Fibroblast of skin of right quadriceps (primary cell): ENCODE measurements at places on chromosomes 3 and 15.

DNA sequence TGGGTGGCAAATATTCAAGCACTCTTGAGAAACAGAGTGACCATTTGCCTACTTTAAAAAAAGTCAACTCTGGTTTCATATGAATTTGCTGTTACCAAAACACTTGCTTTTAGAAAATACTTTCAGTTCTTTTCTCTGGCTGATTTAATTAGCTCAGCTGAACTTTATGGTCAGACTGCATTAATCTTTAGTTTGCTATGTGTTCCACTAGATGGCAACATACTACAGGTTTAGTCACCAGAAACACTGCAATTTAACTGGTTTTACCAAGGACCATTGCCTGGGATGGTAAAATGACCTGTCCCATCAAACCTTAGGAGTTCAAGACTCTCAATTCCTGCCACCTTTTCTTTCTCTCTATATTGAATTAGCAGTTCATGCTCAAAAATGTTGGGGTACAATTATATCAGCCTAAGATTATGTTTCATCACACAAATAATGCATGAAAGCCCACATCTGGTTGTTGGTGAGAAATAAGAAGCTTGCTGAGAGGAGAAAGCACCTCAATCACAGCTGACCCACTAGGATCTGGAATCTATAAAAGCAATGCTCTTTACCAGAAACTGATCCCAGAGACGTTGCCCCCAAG is 14.2 kb downstream of the EIF4E3 start:
- peak; percentile 47 for DNase-seq

DNA sequence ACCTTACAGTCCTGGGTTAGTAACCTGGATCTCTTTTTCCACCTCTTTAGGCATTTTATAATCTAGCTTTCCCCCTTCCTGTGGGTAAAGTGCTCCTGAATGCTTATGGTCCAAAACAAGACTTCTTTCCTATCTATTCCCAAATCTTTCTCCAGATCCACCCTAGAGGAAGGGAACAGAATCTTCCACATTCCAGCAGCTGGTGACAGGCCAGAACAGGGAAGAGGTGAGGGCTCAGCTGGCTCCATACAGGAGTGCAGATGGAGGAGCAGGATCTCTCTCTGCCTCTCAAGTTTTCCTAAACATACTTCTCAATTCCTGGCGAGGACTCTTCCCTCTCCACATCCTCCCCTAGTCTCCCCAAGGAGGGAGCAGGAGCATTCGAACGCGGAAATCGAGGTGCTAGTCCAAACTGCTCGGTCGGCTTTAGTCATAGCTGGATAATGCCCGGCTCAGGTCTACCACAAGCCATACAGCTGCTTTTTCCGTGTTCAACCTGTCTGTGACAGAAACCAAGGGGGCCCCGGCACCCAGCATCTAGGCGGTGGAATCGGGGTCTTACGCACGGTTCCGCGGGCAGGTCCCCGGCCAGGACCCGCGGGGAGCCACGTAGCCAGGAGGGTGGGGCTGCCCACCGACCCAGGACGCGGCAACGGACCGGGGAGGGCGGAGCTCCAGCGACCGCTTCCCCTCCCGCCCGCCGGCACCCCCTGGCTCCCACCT is 4.0 kb downstream of the RASSF1 start:
- DNase-seq, result peak; percentile 12

- no peak for DNase-seq
These were observed 564.4 kb downstream of the TBL1XR1 start for GRCh38 chr3:176632925-176633324.

- DNase-seq, result no peak
These were observed 79.0 kb upstream of the RASGRF1 start for GRCh38 chr15:79169526-79170133.

DNA sequence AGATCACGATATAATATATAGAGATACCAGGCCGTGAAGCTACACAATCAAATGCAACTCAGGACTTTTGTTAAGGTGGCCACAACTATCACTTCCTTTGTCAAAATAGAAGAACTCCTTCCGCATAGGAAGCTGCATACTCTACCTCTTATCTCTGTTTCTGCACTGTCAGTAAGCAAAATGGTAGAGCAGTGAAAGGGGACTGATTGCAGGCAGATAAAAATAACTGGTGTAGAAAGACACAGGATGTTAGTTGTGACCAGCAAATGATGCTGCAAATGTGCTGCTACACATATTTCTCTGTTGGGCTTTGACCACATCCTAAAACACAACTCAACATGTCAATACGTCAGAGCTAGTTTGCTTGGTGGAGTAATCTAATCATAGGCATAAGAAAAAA is 16.3 kb upstream of the TRAT1 start:
- DNase-seq, result no peak

- no peak for DNase-seq
These were observed 235.5 kb upstream of the IGF1R start for GRCh38 chr15:98412852-98413251.

DNA sequence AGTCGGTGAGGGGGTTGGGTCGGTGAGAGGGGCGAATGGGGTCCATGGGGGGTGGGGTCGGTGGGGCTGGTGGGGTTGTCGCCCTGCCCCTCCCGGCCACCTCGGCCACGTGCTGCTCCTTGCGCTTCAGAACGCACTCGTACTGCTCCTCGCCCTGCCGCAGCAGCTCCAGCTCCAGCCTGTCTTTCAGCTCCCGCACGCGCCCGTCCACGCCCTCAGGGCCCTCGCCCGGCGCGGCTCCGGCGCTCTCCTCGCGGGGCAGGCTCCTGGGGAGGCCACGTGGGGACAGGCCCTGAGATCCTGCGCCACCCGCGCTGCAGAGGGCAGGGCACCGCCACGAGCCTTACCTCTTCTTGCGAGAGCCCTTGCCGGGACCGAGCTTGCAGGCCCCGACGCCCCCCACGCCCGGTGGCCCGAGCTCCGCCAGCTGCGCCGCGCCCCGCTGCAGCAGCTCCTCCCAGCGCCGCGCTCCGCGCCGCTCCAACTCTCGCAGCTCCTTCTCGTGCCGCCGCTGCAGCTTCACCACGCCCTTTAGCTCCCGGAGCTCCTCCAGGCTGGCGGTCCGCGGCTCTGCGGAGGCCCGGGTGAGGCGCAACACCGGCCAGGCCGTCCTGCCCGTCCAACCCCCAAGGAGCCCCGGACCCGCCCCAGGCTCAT is 8.2 kb upstream of the ANKRD63 start:
- DNase-seq, result peak; percentile 44

- peak; percentile 26 for DNase-seq
These were observed 102.1 kb upstream of the ARPP21 start for GRCh38 chr3:35537265-35537664.

GRCh38 chr15:83106994-83107840 is at the start of gene TM6SF1:
Gene TM6SF1, plus strand, starts transcription at chr15:83107645. Its CDS starts 36 bp downstream, at chr15:83107681.
- DNase-seq, result no peak

DNA sequence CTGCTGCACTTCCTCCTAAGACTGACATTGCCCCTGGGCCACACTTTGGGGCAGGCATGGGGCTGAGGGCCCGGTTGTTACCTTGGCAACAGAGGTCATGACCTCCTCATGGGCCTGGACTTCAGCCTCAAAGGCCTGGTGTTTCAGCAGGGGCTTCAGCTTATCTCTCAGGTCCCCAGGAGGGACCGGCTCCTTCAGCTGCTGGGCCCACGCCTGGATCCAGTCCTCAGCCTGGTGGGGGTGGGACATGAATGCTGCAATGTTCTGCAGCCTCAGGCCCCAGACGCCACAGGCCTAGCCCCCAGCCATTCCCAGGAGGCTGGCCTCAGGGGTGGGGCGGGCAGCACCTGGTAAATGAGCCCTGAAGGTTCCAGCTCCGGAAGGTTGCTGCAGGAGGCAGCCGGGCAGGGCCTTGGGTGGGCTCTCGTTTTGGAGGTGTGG is 27.6 kb downstream of the SPTBN5 start:
- no peak for DNase-seq

- DNase-seq, result no peak
These were observed 8.0 kb downstream of the TMEM45A start for GRCh38 chr3:100500320-100500880.

DNA sequence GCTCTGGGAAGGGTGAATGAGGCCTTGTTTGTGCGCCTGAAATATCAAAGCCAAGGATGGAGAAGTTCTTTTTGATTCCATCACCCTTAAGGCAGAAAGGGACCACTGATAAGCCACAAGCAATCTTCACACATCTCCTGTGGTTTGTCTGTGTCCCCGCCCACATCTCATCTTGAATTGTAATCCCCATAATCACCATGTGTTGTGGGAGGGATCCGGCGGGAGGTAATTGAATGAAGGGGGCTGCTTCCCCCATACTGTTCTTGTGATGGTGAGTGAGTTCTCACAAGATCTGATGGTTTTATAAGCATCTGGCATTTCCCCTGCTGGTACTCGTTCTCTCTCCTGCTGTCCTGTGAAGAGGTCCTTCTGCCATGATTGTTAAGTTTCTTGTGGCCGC is 329.6 kb upstream of the RGMA start:
- no peak for DNase-seq

GRCh38 chr3:180776433-180776832 is 97.1 kb upstream of the CCDC39 start:
- DNase-seq, result no peak

GRCh38 chr3:59546522-59546921 is 496.7 kb upstream of the CFAP20DC start:
- no peak for DNase-seq

DNA sequence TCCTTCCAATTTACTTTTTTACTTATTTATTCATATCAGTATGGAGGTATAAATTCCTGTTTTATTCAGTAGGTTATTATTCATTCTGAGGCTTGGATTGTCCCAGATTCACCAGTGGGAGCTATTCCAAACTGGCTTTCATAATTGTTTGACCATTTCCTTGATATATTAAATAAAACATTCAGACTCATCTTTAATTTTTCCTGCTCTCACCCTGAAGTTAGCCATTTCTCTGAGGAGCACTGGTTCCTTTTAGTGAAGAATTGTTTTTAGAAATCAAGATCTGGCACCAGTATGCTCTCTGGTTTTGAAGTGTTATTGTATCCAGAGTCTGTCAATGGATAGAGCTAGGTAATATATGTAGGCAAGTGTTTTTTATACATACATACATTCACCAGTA is 66.9 kb upstream of the DCBLD2 start:
- no peak for DNase-seq

- peak; percentile 91 for DNase-seq
These were observed 2.7 kb upstream of the KNSTRN start for GRCh38 chr15:40379853-40380252.

DNA sequence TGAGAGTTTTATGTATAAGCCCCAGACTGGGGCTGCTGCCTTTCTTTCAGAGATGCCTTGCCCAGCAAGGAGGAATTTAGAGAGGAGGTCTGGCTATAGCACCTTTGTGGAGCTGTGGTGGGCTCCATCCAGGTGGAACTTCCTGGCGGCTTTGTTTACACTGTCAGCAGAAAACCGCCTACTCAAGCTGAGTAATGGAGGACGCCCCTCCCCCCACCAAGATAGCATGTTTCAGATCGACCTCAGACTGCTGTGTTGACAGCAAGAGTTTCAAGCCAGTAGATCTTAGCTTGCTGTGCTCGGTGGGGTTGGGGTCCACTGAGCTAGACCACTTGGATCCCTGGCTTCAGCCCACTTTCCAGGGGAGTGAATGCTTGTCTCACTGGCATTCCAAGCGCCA is 155.6 kb downstream of the STXBP5L start:
- no peak for DNase-seq

GRCh38 chr3:42503251-42503924 is 945 bp downstream of the VIPR1 start:
- DNase-seq, result no peak

DNA sequence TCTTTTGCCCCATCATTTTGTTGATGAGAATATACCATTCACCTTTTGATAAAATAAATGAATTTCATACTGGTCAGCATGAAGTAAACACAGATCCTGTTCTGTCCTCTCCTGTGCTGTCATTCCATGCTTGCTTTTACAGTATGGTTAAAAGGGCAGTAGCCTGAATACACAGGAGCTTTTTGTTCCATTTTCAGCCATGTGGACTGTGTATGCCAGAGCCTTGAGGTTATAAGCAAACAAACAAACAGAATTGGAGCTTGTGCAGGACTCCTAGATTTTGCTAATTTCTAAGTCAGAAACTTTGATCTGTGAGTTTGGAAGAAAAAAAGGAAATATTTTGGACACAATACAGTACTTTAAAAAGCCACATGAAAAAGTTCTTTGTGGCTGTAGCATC is 91.9 kb downstream of the LRRC28 start:
- DNase-seq, result no peak

DNA sequence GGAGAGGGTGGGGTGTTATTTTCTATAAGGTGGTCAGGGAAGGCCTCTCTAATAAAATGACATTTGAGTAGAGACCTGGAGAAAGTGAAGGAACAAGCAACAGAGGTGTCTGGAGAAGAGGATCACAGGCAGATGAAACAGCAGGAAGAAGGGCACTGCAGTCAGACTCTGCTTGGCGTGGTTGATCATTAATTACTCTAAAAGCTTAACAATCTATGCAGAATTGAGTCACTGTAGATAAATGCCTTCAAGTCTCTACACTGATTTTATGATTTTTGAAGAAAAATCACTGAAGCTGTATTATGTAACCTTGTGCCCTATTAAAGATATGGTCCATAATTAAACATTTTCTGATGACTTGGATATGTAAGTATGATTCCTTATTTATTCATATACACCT is 114.2 kb downstream of the TNIK start:
- DNase-seq, result no peak

- DNase-seq, result no peak
These were observed 14.0 kb upstream of the CHD2 start for GRCh38 chr15:92886042-92886537.

- peak; percentile 100 for DNase-seq
These were observed 151.2 kb upstream of the CDIN1 start for GRCh38 chr15:36428102-36428845.

- DNase-seq, result no peak
These were observed 74.3 kb downstream of the B3GNT5 start for GRCh38 chr3:183327343-183327742.

DNA sequence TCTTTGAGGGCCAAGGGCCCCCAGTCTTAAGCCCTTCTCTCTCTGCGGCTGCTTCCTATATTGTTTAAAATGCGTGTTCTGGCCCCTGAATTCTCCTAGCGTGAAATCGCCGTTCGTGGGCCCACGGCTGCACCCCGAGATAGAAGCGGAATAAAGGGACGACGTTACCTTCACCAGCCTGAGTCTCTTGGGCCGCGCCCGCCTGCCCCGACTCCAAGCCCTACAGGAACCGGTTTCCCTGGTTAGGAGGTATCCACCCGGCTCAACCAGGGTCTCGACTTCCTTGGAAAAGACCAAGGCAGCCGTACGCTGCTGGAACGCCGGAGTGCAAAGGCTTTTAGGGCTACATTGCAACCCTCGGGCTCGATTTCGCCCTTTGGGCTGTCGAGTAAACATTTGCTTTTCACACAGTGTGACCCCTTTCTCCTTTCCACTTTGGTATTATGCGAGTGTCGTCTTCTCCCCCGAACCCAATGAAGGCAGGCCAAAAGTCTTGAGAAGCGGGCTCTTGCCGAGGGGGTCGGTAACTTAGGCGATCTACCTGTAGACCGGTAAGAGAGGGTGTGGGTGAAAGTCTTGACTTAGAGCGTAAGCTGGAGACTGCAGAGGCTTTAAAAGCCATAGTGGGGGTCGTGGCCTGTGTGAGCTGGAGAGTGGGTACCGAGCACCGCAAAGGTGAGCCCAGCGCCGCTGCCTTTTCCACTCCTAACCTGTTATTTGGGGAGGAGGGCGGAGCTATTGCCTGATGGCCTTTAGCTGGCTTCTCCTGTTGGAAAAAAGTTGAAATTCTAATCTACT is 2.0 kb downstream of the TRIM71 start:
- no peak for DNase-seq

- no peak for DNase-seq
These were observed 11.6 kb downstream of the LPP start for GRCh38 chr3:188165596-188165995.

GRCh38 chr15:58463815-58464650 is 32.2 kb downstream of the LIPC start:
- no peak for DNase-seq
